ENCODE measurements at places on chromosomes 2 and 18.

GRCh38 chr2:114068438-114068837 is 178.5 kb downstream of the ACTR3 start:
- no peak for DNase-seq

GRCh38 chr2:47193607-47194006 is 38.5 kb upstream of the STPG4 start:
- DNase-seq, result no peak

DNA sequence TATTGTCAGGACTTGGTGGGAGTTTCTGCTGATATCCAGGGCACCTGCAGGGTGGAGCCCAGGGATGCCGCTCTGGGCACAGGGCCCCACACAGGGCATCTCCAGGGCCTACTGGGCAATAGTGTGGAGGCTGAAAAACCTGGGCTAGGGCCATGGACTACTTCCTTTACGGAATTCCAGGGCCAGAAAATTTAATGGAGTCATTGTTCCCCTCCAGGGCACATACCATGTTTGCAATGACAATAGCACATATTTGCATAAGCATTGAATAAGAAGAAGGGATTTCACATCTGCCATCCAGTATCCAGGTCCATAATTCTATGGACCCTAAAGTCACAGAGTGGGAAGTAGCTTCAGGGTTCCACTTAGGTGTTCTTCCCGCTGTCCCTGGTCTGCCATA is 103.8 kb upstream of the TPO start:
- DNase-seq, result no peak

- DNase-seq, result no peak
These were observed 347.6 kb downstream of the CTNNA2 start for GRCh38 chr2:79860228-79861058.

GRCh38 chr2:26647981-26648380 is 6.8 kb upstream of the CIB4 start:
- no peak for DNase-seq

- DNase-seq, result no peak
These were observed 48.8 kb upstream of the ZDBF2 start for GRCh38 chr2:206225435-206226232.

- no peak for DNase-seq
These were observed 24.3 kb downstream of the ASAP2 start for GRCh38 chr2:9230881-9231280.

DNA sequence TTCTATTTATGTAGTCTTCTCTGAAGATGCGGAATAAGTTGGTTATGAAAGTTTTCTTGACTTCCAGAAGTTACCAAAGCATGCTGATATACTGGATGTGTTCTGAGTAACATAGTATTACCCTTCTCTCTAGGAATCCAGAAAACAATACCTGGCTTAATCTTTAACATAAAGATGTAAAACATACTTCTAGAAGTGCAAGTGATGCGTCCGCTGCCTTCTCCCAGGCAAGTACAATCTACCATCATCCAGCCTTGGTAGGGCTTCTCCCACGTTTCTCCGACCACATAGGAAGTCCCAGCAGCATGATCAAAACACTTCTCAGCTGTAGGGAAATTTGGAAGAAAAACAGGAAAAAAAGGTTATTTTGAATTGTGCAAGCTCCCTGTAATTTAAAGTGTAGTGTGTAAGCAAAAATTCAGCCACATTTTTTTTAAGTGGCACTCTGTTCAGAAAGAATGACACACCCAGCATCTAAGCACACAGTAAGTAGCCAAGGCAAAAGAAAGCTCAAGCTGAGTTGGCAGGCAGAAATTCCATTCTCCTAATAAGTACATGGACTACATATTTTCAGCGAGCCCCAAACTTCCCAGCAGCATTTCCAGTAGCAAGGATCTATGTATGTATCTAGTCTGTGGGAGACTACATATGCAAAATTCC is 5.2 kb downstream of the FN1 start:
- DNase-seq, result no peak

GRCh38 chr2:20578895-20579825 is 71.7 kb downstream of the HS1BP3 start:
- no peak for DNase-seq

- no peak for DNase-seq
These were observed 1732.3 kb upstream of the PIK3C3 start for GRCh38 chr18:40222776-40223175.

GRCh38 chr18:26073758-26074157 is 16.7 kb downstream of the SS18 start:
- DNase-seq, result no peak

DNA sequence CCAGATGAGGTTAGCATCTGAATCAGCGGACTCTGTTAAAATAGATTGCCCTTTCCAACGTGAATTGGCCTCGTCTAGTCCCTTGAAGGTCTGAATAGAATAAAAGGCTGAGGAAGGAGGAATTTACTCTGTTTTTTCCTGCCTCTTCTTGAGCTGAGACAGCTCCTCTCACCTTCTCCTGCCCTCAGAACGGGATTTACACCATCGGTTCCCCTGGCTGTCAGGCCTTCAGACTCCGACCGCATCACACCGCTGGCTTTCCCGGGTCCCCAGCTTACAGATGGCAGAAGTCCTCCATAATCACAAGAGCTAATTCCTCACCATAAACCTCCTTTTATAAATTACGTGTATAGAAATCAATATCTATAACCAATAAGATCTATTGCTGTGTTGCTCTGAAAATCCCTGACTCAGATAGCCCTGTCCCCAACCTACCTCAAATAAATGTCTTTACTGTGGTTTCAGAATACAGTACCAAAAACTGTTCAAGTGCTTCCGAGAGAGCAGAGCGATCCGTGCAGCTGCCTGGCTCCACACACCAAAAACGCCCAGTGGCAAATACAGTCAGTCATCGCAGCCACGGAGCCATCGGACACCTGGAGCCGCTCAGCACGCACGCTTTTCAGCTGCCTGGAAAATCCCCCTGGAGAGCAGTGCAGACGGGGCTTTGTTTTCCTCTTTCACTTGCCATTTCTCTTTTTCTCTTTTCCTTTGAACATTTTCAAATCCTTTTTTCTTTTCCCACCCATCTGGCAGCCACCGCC is 196.9 kb downstream of the NRP2 start:
- DNase-seq, result peak; percentile 17

DNA sequence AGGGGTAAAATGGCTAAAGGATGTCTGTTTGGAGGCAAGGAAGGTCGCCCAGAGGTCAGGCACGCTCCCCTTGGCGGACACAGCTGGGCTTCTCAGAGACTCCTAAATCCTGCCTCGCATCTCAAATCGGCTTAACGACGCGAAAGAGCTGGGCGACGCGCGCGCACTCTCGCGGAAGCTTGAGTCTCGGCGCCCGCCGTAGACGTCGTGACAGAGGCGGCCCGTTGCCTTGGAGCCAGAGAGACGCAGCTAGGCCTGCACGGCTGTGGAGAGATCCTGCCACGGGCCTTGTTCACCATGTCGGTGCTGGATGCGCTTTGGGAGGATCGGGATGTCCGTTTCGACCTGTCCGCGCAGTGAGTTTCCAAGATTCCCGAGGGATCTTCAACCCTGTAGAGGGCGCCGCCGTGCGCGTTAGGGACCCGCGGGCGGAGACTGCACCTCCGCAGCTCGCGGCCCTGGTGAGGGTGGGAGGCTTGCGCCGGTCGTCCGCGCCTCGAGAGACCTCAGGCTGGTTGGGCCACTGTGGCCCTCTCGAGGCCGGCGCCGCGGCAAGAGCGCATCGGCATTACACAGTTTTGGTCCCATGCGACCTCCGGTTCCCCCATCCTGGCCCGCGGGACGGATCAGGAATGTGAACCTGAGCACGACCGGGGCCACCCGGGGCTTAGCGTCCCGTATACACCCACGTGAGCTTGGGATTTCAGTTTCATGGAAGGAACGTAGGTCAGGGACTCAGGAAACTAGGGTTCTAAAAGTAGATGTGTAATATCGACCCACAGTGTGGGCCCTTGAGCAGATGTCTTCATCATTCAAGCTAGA is at the start of gene BBS5:
TSS of gene BBS5 (plus strand) at position 238 of the 822 bp plus-strand sequence. CDS start at position 298, 60 bp downstream.
- peak; percentile 38 for DNase-seq

- no peak for DNase-seq
These were observed 93.5 kb upstream of the SPATS2L start for GRCh38 chr2:200212862-200213425.

DNA sequence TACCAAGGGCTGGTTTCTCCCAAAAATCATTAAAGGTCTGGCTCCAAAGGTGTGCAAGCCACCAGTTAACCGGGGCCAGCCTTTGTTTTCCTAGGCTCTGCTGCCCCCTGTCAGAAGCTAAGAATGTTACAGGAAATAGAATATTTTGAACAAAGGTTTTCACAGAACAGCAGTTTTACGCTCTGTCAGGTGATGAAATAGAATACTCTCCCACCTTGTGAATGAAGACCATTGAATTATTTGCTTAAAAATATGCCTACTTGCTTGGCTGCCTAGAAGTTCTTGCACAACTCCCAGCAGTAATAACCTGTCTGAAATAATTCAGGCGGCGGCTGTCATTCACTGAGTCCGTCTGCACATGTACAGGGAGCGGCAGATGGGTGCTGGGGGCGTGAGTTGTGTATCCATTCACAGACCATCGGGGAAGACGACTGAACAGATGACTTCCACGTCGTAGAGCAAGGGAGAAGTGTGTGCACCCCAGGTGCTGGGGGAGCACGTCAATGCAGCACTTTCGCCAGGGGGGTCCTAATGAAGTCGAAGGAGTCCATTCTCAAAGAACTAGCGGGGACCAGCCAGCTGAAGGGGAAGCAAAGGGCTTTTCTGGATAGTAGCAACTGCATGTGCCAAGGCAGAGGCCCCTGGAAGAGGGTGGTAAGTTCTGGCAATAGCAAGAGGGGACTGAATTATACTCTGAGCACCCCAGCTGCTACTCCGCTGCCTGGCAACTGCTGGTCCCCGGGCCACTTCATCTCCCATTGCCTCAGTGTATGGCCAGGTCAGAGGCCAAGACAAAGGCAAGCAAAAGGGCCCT is 56.1 kb downstream of the SF3B1 start:
- peak; percentile 40 for DNase-seq

DNA sequence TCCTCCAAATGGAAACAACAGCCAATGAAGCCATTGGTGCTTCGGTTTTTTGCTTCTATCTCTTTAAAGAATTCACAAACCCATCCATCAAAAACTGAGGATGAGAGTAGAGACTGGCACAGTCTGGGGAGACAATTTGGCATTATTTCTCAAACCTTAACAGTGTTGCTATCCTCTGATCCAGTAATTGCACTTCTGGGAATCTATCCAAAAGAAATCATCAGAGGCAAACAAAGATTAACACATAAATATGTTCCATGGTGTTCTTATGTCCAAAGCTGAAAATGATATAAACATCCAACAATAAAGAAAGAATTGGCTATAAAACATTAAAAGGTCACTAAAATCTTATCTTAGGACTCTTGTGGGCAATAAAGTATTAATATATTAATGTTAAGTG is 35.1 kb downstream of the REEP1 start:
- no peak for DNase-seq

DNA sequence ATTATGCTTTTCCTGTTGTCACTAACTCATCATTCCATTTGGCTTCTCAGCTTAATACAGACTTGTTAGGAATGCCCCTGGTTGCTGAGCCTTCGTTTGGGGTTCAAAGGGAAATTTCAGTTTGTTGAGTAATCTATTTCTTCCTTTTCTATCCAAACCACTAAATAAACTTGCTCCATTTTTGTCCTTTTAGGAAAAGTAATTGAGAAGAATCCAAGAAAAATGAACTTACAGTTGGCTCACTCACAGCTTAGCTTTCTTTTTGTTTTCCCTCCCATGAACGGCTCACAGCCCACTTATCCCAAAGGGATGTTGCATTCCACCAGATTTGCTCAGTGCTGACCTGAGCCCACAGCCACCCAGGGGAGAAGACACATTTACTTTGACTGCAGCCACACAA is 73.9 kb downstream of the SOX11 start:
- DNase-seq, result no peak

DNA sequence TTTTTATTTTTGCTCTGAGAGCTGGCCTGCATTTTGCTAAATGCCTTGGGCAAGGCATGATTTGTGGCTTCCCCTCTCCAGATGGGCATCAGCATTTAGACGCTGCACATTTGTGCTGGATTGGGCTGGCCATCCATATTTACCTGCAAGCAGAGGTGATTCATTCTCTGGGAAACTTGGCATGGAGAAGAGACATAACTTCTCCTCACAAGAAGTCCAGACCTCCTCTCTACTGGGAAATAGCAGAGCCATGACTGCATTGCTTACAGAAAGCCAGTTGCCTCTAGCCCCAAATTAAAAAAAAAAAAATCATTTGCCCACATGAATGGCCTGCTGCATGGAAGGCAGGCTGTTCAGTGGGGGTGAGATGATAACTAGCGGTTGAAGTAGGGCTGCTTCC is 120.1 kb downstream of the ACTR3 start:
- DNase-seq, result no peak

GRCh38 chr2:125456693-125457363 is 1199.1 kb upstream of the GYPC start:
- DNase-seq, result peak; percentile 73
